ENCODE measurements at places on chromosomes 7 and 10. TPM values are rescaled to one million over a fixed set of nuclear protein-coding genes. Genes with fewer than 3 reads are reported as not detected.

The GRM3 gene
- not detected for polyA plus RNA-seq

The AGBL3 gene
- 0.56 TPM for polyA plus RNA-seq

The SUGCT gene
- 8.4 TPM for polyA plus RNA-seq

- DNase-seq: peak; percentile 30
- no peaks in the 10 kb centered on the region for H3K4me1 ChIP-seq
- no peaks in the 10 kb centered on the region for H3K36me3 ChIP-seq
- peaks cover 3% of the 10 kb centered on the region for H3K27me3 ChIP-seq
- no peak overlapping the region for H3K4me3 ChIP-seq
Observed at GRCh38 chr7:128713794-128714193, 25.4 kb upstream of the CALU start.

DNA sequence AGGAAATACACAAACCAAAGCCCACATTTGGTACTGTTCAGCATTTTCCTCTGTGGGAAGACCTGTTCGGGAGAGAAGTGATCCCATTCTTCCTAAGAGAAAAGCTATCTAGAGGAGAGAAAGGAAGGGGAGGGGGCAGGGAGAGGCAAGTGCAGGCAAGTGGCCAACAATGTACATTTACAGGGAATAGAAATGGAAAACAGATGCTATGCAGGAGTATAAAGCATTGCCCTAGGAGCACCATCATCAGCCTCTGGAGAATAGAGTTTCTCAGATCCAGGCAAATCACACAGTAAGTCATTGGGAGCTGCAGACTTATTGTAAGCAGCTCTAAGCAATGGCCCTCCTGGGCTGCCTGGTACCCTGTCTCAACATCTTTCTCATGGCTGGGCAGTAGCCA is 424.4 kb upstream of the AUTS2 start:
- H3K27me3 ChIP-seq: no peaks in the 10 kb centered on the region
- H3K4me1 ChIP-seq: no peaks in the 10 kb centered on the region
- no peak overlapping the region for H3K4me3 ChIP-seq
- H3K36me3 ChIP-seq: no peaks in the 10 kb centered on the region

The PILRA gene
- 0.15 TPM for polyA plus RNA-seq

GRCh38 chr10:28514648-28515047 is 18.3 kb upstream of the WAC start:
- H3K36me3 ChIP-seq: no peaks in the 10 kb centered on the region
- H3K4me1 ChIP-seq: no peaks in the 10 kb centered on the region
- H3K27ac ChIP-seq: no peak overlapping the region
- DNase-seq: no peak

The GPER1 gene
- polyA plus RNA-seq: 2.4 TPM

GRCh38 chr7:21550076-21550475 is 7.2 kb downstream of the DNAH11 start:
- H3K27ac ChIP-seq: no peak overlapping the region
- H3K27me3 ChIP-seq: no peaks in the 10 kb centered on the region
- no peaks in the 10 kb centered on the region for H3K4me1 ChIP-seq
- no peaks in the 10 kb centered on the region for H3K36me3 ChIP-seq
- DNase-seq: no peak
- H3K4me3 ChIP-seq: no peak overlapping the region

Measured in fibroblast of lung (primary cell).